ENCODE measurements at places on chromosomes 5 and 9.
A peak's percentile ranks its signal among the peaks of the same experiment; 100 is the strongest.

GRCh38 chr9:23538067-23538402, 288.0 kb downstream of the ELAVL2 start:
- no peak for DNase-seq

DNA sequence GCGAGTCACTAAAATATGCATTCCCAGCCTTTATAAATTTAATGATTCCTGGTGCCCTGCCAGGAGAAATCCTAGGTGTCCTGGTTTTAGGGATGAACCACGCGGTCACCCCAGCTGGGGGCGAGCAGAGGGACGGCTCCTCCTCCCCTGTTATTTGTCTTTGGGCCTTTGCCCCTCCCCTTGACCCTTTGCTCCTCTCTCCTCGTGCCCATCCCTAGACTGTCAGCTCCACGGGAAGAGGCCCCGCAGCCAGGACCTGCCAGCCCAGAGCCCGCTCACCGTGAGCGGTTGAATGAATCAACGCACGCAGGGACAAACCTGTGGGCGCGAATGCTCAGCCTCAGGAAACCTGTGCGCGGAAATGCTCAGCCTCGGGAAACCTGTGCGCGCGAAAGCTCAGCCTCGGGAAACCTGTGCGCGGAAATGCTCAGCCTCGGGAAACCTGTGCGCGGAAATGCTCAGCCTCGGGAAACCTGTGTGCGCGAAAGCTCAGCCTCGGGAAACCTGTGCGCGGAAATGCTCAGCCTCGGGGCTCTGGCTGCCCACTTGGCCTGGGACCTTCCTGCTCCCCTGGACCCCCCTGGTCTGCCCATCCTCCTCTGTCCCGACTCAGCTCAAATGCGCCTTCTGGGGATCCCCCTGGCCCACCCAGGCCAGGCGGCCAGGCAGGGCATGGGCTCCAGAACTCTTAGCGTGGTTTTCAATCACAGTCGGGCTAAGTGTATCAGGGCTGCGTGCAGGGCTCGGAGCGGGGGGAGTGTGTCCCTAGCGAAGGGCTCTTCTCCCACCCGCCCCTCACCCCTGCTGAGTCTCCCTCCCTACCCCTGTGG, 140.5 kb upstream of the COL5A1 start:
- no peak for DNase-seq

DNA sequence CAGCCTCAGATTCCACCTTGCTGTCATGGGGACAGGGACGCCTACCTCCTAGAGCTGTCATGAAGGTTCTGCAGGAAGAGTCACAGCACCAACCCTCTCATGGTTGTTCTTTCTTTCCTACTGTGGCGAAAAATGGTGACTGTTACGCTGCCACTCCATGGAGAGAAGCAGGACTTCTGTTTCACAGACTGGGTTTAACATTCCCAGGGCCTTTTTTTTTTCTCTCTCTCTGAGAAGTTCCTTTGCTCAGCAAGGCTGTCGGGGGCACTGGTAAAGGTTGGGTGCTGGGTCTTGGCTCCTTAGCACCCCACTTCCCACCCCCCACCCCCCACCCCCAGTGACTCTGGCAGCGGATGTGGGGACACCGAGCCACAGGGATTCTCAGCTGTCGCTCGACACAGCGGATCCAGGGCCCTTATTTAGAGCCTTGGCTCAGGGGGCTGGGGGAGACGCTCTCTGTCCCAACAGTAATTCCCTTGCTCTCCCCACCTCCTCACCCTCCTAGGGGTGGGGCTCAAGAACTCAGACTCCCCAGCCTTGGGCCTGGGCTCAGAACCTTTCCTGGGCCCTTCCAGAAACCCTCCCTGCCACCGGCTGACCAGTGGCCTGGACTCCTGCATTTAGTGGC, 34.4 kb downstream of the DUSP1 start:
- no peak for DNase-seq

- DNase-seq = no peak
These were observed 81.7 kb downstream of the GNAQ start for GRCh38 chr9:77949751-77950436.

- DNase-seq = no peak
These were observed 203.8 kb downstream of the SNCAIP start for GRCh38 chr5:122515709-122516431.

DNA sequence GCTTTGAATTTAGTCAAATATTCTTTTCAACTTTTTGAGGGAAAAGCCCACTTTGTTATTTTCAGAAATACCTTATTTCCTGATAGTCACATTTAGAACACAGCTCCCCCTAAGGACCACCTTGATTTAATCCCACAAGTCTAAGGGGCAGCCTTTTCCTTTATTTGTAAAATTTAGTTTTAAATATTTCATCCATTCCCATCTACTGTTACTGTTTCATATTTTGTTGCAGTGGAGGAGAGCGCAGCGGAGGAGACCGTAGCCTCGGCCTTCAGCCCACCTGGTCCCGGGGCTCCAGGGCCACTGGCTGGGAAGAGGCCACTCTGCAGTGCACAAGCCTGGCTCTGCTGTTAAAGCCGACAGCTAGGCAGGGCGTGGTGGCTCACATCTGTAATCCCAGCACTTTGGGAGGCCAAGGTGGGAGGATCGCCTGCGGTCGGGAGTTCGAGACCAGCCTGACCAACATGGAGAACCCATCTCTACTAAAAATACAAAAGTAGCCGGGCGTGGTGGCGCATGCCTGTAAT, 19.6 kb downstream of the LPCAT1 start:
- DNase-seq = no peak

- DNase-seq = no peak
These were observed 164.7 kb downstream of the RFX3 start for GRCh38 chr9:3361116-3361515.

GRCh38 chr9:136137321-136138265, 18.9 kb upstream of the TMEM250 start:
- DNase-seq = no peak

GRCh38 chr9:89418882-89419640, 78.9 kb downstream of the SEMA4D start:
- DNase-seq = peak; percentile 92

- DNase-seq = no peak
These were observed 817 bp downstream of the SLC6A19 start for GRCh38 chr5:1202026-1202797.

DNA sequence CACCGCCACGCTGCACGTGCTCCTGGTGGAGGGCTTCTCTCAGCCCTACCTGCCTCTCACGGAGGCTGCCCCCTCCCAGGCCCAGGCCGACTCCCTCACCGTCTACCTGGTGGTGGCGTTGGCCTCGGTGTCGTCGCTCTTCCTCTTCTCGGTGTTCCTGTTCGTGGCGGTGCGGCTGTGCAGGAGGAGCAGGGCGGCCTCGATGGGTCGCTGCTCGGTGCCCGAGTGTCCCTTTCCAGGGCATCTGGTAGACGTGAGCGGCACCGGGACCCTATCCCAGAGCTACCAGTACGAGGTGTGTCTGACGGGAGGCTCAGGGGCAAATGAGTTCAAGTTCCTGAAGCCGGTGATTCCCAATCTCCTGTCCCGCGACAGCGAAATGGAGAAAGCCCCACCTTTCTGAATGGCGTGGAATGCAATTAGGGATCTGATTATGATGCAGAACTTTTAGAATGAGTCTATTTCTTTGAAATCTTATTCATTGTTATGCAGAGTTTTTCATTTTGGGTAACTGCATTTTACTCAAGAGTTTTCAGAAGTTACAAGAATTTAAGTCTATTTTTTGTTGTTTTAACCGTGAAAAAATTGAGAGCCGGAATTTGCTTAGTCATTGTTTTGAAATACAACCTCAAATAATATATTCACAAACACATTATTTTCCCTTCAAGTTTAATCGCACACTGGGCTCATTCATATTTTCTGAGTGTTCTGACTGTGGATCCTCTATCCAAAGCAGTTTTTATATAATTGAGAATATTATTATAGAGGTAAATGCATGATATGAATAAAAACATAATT, 8.5 kb upstream of the PCDHB15 start:
- no peak for DNase-seq

- DNase-seq = no peak
These were observed 72.1 kb upstream of the RASA1 start for GRCh38 chr5:87195616-87196015.

DNA sequence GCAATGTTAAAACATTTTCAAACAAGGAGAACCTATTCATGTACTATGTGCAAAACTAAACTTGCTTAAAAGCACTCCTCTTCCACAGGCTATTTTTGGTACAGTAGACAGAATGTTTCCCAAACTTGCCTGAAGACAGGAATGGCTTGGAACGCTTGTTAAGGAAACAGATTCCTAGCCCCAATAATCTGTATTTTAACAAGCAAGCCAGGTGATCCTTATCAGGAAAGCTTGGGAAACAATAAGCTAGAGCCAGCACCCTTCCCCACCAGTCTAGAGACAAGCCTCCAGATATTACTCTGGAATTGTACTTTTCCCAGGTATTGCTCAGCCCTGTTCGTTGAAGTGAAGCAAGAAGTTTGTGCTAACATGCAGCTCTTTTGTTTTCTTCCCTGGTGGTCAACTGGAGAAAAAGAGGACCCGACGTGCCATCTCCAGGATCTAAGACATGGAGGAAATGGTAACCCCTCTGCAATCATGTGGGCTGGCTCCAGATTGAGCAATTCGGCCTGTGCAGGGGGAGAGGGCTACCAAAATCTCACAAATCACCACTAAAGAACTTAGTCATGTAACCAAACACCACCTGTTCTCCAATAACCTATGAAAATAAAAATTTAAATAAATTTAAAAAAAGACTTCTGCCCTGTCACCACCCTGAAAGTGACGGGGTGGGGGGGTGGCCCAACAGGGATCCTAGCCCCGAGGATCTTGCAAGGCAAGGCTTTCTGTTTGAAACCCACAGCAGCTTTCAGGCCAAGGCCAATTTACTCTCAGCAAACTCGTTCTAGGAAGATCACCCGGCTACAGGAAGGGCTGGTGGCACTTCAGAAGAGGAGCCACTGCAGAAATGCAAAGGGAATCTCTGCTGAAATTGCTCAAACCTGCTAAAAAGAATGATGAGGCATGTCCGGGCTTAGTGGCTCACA, 48.6 kb downstream of the SHB start:
- DNase-seq = no peak

GRCh38 chr9:78620764-78621163, 323.8 kb downstream of the PSAT1 start:
- no peak for DNase-seq

DNA sequence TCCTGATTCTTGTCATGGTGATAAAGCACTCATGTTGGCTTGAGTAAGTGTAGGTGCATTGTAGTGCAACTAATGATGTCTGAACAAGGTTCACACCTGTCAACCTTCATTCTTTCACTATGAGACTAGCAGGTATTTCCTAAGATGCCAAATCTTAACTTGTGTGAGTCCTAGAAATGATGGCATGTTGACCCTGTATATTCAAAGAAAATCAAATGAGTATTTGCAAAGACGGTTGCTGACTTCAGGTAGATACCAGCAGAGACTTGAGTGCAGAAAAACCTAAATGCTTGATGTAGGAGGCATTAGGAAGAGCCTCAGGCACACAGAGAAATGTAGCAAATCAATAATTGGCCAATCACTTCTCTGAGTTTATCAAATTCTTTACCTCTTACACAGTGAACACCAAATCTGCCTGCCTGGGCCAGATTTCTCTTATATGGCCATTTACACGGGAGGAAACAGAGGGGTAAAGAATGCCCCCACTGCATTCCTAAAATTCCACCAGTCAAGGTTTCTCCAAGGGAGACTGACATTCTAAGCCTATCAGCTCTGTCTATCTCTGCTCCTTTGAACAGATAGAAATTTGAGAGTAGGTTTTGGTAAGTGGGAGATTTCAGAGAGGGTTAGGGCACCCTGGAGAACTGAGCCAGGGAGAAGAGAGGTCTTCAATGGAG, 488.6 kb upstream of the WWC1 start:
- no peak for DNase-seq

- DNase-seq = no peak
These were observed 273.2 kb downstream of the SYK start for GRCh38 chr9:91074866-91075265.

DNA sequence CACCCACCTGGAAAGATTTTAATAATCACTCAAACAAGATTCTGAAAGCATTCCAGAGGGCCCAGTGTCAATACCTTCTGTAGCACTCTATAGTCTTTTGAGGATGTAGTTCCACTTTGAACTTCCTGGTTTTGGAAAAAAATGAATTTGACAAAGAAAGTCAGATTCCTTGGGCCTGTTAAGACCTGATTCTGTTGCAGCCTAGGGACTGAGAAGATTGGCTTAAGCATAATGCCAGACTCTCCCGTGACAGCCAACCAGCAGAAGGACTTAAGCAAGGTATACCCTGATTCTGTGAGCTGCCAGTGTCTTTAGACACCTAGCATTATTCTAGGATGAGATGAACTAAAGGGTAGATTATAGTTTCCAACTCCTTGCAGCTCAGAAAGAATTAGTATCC, 6.8 kb downstream of the SPINK5 start:
- DNase-seq = no peak
